GM12864 (cell line): ENCODE measurements at places on chromosomes 5 and 9.
A peak's percentile ranks its signal among the peaks of the same experiment; 100 is the strongest.

DNA sequence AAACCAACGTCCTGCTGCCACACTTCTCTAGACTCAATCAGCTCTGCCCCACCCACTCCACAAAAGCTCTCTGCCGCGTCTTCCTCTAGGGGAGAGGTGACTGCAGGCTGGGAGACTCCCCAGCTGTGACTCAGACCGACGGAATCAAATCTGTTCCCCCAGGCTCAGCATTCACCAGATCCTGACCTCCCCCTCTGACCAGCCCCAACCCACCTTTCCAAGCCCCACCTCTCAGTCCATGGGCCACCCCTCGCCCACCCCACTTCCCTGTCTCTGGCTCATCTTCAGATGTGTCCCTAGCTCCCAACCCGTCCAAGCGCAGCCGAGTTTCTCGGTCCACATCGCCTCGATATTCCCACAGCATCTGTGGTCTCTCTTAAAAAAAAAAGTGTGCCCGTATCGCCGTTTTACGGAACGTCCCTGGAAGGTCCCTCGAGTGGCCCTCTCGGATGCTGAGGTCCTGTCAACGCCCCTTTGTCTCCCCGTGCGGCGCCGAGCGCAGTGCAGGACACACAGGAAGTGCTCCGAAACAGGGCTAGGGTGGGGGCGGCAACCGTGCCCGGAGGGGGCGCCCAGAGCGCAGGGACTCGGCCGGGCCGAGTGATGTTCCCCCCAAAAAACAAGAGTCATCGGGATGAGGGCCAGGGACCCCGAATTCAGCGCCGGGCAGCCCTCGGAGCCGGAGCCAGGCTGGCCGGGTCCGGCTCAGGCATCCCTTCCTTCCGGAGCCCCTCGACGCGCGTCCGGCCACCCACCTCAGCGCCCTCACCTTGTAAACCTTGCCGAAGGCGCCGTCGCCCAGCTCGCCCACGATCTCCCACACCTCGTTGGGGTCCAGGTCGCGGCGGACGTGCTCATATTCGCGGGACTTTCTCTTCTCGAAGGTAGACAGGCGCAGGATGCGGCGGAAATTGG is 649 bp downstream of the STK10 start:
- DNase-seq: no peak

DNA sequence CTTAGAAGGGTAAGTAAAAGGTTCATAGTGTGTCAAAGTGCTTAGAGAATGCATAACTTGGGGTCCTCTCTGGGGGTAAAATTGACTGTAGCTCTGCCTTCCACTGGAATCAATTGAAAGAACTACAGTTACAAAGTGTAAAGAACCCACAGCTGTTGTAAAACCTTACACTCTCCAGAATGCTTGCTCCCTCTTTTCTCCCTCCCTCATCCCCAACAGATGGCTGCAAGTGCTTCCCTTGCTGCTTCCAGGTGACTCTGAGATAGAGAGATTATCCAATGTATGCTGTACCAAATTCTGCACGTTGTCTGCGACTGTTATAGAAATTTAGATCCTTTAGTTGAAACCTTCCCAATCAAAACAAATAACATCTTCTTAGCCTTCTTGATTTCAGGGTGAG is 126.0 kb downstream of the STK32A start:
- DNase-seq: no peak

DNA sequence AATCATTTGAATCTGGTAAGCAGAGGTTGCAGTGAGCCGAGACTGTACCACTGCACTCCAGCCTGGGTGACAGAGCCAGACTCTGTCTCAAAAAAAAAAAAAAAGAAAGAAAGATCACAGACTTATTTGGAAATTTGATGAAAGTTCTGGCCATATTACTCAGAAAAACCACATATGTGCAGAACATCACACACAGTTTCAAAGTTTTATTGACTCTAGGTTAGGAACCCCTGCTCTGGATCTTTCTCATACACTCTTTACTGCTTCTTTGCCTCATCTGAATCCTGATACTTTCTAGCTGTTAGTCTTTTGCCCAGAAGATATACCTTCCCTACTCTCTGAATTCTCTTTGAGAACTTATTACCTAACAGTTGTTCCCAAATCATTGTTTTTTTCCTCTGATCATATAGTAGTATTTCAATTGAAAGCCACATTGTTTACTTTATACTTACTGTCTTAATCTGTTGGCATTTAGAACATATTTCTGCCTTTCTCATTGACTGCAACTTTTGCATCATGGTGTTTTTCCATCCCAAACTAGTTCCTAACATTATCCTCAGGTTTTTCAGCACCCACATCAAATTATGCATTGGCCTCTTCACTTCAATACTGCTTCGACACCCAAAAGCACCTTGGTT is 68.7 kb downstream of the LNPEP start:
- DNase-seq: no peak

DNA sequence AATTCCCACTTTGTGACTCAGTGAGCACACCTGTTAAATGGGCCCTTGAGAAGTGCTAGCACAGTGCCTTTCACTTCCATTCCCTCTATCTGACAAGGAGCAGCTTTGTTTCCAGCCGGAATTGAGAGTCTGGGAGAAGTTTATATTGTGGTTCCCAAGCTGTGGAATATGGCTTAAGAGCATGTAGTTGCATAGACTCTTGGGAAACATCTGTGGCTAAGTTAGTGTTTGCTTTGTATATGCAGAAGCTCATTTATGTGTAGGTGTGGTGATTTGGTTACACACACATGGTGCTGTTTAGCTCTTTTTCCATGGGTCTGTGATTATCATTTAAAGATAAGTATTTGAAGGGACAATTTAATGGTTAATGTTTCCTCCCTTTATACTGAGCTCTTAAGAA is 110.5 kb upstream of the HMHB1 start:
- DNase-seq: no peak

GRCh38 chr5:120913396-120913795 is 449.3 kb downstream of the PRR16 start:
- DNase-seq: no peak

- DNase-seq: no peak
Observed at GRCh38 chr5:39521940-39522590, 97.3 kb upstream of the DAB2 start.

DNA sequence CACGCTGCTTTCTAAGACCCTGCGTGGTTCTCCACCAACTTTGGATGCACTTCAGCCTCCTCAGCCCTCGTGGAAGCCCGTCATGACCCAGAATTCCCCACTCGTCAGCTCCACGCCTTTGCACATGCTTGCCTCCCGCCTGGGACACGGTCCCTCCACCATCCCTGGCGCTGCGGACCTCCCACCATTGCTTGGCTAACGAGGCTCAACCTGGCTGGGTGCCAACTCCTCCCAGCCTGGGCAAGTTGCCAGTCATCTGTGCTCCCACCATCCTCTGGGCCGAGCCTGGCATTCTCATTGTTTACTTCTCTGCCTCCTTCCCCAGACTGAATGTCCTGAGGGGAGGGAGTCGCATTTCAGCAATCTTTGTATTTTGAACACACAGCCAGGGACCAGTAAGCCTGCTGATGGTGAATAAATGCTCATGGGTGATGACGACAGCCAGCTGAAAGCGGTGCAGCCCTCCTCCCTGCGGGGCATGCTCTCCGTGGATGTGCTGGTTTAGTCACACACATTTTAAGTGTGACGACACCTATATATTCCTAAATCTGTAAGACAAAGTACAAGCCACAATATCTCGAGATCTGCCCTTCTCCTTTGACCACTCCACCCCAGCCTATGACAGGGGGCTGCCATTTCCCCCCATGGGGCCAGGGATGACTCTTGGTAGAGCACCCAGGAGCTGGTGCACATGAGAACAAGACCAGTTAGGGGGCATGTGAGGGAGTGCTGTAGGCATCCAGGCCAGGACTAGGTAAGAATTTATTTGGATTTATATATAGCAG is 37.6 kb downstream of the ANKRD33B start:
- no peak for DNase-seq

DNA sequence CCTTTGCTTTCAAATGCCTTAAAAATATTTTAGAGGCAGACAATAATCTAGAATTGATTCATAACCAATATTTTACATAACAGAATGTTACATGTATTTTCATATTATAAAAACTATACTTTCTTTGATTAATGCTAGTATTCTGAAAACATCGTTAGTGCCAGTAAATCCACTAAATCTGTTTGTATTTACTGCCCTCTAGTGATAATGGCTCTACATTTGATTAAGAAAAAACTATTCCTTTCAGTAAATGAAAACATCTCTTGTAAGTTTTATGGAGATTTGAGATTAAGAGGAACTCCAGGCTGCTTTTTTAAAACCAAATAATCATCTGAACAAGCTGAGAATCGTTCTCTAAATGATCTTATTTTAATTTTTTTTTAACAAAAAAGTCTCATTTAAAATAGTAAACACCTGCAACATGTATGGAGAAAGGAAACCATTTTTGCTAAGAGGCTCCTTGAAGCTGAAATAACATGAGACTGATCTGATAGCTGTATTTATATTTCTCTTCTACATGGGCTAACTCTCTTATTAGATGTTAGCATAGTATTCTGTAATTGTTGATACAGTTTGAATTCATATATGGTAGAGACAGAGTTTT is 424.7 kb downstream of the RAB3C start:
- no peak for DNase-seq

- DNase-seq: peak; percentile 86
Observed at GRCh38 chr9:120892748-120893610, 16.0 kb upstream of the PHF19 start.

- no peak for DNase-seq
Observed at GRCh38 chr9:74570879-74571512, 73.9 kb downstream of the RORB start.

GRCh38 chr9:99008203-99008602 is 64.5 kb downstream of the COL15A1 start:
- DNase-seq: no peak

DNA sequence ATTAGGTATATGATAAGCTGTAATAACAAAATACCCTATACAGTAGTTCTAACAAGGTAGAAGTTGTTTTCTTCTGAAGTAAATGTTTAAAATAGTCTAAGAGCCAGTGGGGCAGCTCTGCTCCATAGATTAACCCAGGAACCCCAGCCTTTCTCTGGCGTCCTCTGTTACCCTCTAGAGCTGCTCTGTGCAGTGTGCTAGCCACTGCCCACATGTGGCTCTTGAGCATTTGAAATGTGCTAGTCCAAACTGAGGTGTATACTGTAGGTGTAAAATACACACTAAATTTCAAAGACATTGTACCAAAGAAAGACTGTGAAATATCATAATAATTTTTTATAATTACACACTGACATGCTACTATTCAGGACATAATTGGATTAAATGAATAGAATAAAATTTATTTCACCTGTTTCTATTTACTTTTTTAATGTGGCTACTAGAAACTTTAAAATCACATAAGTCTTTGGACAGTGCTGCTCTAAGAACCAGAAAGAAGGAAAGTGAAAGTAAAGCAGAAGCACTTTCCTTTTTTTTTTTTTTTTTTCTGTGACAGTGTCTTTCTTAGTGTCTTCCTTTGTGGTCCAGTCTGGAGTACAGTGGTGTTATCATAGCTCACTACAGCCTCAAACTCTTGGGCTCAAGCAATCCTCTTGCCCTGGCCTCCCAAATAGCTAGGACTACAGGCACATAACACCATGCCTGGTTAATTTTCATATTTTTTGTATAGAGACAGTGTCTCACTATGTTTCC is 39.3 kb downstream of the RAI14 start:
- DNase-seq: no peak

DNA sequence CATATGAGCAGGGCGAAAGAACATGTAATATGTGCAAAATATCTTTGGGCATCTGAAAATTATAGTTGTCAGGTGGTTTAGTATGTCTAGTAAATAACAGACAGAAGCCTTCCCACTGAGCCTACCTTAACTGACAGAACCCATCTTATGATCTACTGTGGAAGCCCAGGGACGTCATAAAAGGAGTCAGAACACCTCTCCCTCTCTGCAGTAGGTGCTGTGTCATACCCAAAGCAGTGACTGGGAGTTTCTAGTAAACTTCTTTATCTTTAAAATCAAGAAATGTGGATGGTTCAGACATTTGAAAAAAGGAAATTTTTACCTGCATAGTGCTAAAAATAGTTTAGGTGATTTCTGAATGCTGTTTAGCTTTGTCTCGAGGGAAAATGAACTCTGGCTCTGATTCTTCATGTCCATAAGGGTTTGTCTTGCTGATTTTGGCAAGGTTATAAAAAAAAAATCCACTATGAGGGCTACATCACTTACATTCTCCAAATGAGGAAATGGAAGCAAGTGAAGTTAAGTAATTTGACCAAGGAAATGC is 104.0 kb downstream of the NUDT12 start:
- DNase-seq: no peak

DNA sequence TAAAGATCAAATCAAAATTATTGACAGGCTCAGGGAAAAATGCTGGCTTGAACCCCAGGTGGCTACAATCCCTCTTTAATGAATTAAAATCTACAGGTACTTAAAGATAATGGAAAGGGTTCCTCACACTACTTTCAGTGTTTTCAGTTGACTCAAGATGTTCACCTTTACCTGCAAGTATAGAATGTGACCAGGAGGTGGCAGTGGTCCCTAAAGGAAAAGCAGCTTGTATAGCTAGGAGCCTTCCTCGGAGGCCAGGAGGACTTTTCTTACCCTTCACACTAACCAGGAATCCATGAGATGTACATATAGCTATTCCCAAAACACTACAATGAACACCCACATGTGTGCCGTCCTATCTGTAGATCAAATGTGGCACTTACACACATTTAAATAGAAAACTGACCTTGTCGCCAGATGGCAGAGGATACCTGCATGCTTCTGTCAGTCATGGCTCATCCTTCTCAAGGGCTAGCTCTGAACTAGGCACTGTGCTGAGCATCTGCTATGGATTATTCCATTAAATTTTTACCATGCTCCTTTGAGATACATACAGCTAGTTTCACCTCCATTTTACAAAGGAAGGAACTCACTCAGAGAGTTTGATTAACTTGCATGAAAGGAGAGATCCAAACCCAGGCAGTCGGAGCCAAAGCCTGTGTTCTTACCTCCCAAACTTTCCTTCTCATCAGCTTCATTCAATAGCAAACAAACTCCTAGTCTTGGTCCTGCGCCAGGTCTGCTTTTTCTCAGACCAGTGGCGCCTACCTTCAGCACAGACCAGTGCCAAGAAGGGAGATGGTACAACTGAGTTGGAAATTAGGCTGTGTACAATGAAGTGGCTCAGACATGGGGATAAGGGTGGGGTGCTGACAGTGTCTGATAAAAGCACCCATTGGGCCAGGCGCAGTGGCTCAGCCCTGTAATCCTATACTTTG is 24.5 kb downstream of the C9orf152 start:
- DNase-seq: peak; percentile 53

GRCh38 chr9:85331626-85332025 is 410.1 kb downstream of the AGTPBP1 start:
- no peak for DNase-seq

- DNase-seq: no peak
Observed at GRCh38 chr5:136020383-136021015, 8.3 kb upstream of the TGFBI start.

DNA sequence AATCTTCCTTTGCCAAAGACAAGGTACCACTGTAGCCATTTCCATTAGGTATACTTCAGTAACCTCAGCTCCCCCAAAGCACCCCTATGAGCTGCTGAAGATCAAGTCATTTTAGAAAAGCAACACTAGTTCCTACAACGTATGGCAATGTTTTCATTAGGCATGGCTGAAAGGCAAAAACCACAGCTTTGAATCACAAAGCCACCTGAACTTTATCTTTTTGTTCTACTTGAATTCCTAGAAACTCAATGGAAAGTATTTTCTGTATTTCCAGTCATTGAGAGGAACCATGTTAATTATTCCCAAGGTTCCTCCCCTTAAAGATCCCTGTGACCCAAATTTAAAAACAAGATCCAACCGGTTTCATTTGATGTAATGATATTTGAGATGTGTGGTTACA is 152.1 kb downstream of the EFNA5 start:
- DNase-seq: no peak

GRCh38 chr5:150485693-150486401 is 22.1 kb upstream of the NDST1 start:
- no peak for DNase-seq
